ENCODE measurements at places on chromosomes 2 and 18. TPM values are rescaled to one million over a fixed set of nuclear protein-coding genes. Genes with fewer than 3 reads are reported as not detected.

REG3A gene
- total RNA-seq: not detected

GRCh38 chr2:143296089-143296488 is 166.9 kb downstream of the ARHGAP15 start:
- no peak for DNase-seq

ALPI gene
- not detected for total RNA-seq

TBR1 gene
- not detected for total RNA-seq

GRCh38 chr2:17104454-17104853 is 413.8 kb downstream of the RAD51AP2 start:
- DNase-seq: no peak

DNA sequence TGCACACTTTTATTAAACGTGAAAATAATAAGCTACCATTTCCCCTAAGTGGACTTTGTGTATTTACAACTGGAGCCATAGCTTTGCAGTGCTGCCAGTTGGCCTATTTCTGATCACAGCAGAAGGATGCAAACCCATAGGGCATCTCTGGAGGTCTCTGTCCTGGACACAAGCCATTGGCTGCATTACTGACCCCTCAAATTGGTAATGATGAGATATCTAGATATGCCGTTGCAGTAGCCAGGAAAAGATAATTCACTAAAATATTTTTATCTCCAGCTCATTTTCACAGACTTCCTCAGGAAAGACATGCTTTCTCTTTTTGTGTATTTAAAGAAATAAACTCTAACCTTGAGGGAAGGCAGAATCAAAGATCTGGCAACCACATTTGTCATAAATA is 182.5 kb downstream of the TDRD15 start:
- DNase-seq: no peak

- no peak for DNase-seq
Observed at GRCh38 chr2:30796699-30797098, 10.5 kb downstream of the CAPN13 start.

WNT10A gene
- total RNA-seq: 2.2 TPM

ITGB6 gene
- total RNA-seq: 50.4 TPM

DNA sequence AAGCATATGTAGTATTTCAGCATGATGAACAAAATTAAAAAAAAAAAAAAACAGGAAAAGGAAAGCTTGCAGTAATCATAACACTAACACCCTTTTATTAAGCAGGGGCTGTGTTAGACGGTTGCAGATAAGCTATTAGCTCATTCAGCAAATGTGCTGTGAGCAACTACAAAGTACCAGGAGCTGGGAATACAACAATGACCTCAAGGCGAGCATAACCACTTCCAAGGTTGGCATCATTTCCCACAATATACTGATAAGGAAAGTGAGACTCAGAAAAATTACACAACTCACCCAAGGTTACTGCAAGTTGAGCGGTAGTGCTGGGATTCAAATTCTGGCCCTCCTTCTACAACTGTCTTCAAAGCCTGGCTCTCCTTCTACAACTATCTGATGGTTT is 38.2 kb upstream of the ACTR3 start:
- DNase-seq: no peak

FAP gene
- 0.14 TPM for total RNA-seq

CNNM3 gene
- total RNA-seq: 8.2 TPM

ARHGEF4 gene
- 3.2 TPM for total RNA-seq

ARHGAP28 gene
- 2.3 TPM for total RNA-seq

DNA sequence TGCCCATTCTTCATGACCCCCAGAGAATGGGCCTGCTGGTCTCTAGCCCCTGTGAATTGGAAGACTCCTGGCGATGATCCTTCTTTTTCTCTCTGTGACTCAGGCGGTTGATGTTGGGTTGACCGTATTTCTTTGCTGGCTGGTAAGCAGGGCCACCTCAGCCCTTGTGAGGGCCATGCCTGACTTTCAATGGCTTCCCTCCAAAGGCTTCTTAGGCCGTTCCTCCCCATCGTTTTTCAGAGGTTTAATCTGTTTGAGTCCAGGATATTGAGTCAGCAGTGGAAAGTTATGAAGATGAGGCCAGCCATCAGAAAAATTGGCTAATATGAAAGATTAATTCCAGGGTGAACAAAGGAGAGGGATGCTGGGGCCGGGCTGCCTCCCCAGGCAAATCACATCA is 13.6 kb downstream of the HPCAL1 start:
- no peak for DNase-seq

- DNase-seq: no peak
Observed at GRCh38 chr2:23457990-23458682, 73.2 kb downstream of the KLHL29 start.

CHST9 gene
- 2.1 TPM for total RNA-seq

GRCh38 chr18:57859314-57859713 is 56.2 kb upstream of the ATP8B1 start:
- DNase-seq: peak; percentile 6

COL3A1 gene
- 12.5 TPM for total RNA-seq

GRCh38 chr18:50687491-50687890 is 127.6 kb downstream of the MAPK4 start:
- DNase-seq: no peak

DNA sequence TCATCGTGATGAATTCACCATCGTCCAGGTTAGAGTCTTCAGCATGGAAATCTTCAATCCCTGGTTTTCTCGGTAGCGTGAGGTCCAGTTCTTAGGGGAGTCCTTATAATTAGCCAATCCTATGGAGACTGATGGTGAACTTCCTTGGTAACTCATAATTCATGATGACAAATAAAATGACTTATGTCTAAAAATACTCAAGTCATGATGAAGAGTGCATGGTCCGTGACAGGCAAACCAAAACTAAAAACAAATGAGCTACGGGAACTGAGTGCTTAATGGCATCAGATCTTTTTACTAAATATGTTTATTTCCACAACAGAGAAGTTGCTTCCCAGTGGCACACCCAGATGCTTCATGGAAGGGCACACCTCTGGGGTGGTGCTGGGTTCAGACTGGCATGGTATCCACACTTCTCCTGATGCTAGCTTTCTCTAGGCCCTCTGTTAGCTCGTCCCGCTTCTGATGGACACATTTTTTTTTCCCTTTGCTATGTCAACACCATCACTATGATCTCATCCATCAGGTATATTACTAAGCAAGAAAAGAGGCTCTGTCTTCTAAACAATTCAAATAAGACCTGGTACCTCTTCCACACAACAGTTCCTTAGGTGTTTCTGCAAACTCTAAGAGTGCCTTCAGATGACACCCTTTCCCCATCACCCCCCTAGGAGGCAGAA is 92.8 kb upstream of the NEDD4L start:
- DNase-seq: no peak

DNA sequence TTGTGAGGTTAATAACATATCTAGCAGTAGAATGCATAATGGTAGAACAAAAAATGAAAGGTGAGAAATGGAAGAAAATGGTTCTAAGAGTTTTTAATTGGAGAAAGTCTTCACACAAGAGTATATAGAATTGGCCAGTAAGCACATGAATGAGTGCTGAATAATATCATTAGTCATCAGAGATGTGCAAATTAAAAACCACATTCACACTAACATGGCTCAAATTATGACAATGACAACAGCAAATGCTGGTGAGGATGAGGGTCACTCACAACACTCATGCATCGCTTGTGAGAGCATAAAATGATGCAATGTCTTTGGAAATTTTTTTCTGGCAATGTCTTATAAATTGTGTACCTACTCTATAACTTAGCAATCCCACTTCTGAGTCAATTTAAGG is 1355.4 kb upstream of the ACVR2A start:
- peak; percentile 29 for DNase-seq

DNA sequence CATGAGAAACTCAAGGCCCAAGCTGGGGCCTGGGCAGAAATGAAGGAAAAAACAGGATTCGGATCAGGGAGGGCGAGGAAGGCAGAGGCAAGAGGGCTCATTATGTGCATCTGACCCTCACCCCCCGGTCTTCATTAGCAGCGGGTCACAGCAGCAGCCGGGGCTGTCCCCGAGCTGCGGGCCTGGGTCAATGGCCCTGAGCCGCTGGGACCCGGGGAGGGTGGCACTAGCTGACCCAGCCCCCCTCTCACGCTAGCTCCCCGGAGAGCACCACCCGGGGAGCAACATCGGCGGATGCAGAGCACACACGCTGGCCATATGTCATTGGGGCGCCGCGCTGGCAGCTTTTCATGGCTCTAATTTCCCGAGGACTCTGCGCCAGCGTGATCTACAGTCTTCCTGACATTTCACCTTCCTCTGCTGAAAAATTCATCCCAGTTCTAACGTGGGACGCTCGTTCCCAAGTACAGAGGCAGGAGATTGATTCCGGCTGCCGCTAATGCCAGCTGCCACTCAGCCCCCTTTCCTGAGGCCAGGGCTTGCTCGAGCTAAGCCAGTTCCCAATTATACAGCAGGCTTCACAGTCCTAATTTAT is 63.7 kb downstream of the EIPR1 start:
- no peak for DNase-seq

DNA sequence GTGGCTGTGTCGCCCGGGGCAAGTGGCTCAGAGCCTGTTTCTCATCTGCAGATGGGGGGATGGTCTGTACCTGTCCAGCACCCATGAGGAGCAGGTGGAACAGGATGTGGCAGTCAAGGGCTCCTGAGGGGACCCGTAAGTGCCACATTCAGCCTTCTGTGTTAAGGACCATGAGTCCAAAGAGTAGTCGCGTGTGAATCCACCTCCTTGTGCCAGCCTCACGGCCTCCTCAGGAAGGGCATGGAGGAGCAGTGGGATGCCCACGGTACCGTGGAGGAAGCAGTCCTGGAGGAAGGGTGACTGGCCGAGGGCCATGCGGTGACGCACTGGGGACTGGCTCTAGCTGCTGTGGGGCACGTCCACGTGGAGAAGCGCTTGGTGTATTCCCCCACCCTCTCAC is 61.1 kb downstream of the ODC1 start:
- no peak for DNase-seq

- no peak for DNase-seq
Observed at GRCh38 chr18:25425024-25425423, 73.1 kb upstream of the ZNF521 start.

GRCh38 chr2:188835821-188836220 is 138.4 kb upstream of the COL3A1 start:
- DNase-seq: no peak

GRCh38 chr2:68189991-68190784 is 32.5 kb downstream of the PNO1 start:
- DNase-seq: no peak

GRCh38 chr2:109401370-109401769 is 212.4 kb downstream of the SEPTIN10 start:
- DNase-seq: no peak

AOX1 gene
- total RNA-seq: 16.8 TPM

TRAPPC8 gene
- total RNA-seq: 23.1 TPM

PDE1A gene
- not detected for total RNA-seq

DNA sequence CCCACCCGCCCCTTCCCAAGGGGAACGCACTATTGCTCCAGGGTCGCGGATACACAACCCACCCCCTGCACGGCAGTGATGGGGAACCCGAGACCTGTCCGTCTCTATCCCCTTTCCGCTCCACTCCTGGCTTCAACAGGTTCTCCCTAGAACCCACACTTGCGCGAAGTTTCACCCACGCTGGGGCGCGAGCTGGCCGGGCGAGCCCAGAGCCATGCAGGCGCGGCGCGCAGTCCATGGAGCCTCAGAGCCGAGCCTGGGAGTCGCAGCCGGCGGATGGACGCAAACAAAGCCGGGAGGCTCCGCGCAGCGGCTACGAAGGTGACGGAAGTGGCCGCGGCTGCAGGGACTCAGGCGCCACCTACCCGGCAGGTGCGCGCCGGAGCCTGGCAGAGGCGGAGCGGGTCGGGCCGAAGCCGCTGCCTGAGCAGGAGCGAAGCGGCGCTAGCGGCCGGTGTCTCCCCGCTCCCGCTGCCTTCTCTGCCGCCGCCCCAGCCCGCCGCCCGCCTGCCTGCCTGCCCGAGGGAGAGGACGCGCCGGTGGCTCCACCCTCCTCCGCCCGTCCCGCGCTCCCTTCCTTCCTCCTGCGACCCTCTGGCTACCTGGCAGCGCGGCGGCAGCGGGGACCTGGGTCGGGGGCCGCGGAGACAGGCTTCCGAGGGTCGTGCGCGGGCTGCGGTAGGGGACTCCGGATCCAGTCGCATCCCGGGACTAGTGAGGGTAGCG is 14.0 kb downstream of the ALPG start:
- no peak for DNase-seq

GRCh38 chr2:120678251-120678650 is 57.4 kb upstream of the GLI2 start:
- DNase-seq: no peak
